ENCODE measurements at places on chromosomes 1 and 21. TPM values are rescaled to one million over a fixed set of nuclear protein-coding genes. Genes with fewer than 3 reads are reported as not detected.

Gene SNX7
- total RNA-seq = 46.8 TPM

Gene GNAI3
- total RNA-seq = 19.9 TPM

Gene ATP1A4
- not detected for total RNA-seq

Gene PDE9A
- total RNA-seq = 1.3 TPM

Gene FCGR3A
- not detected for total RNA-seq

Gene LRRC71
- 0.56 TPM for total RNA-seq

Gene GRHL3
- under 0.01 TPM for total RNA-seq

Gene NBPF3
- 23.7 TPM for total RNA-seq

Gene LYSMD1
- total RNA-seq = 3.9 TPM

Gene TNFRSF18
- not detected for total RNA-seq

Gene SPRR2G
- total RNA-seq = not detected

Gene PAX7
- total RNA-seq = not detected

Gene FAM43B
- total RNA-seq = not detected

Gene LCE2B
- not detected for total RNA-seq

Gene DMBX1
- not detected for total RNA-seq

Gene CYP2J2
- not detected for total RNA-seq

Measured in regular cardiac myocyte (primary cell).